ENCODE measurements at places on chromosomes 1 and 21.

DNA sequence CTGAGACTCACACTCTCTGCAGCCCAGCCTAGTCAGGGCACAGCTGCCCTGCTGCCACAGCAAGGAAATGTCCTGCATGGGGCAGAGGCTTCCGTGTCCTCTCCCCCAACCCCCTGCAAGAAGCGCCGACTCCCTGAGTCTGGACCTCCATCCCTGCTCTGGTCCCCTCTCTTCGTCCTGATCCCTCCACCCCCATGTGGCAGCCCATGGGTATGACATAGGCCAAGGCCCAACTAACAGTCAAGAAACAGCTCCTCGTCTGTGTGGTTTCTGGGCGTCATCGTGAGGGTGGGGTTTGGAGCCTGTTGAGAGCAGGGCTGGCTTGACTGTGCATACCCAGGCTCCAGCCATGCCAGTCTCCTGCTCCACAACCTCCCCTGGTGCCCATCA is 19.5 kb downstream of the FAAH start:
- DNase-seq = no peak

- no peak for DNase-seq
Measured at GRCh38 chr1:202685641-202686040, 24.6 kb downstream of the SYT2 start.

DNA sequence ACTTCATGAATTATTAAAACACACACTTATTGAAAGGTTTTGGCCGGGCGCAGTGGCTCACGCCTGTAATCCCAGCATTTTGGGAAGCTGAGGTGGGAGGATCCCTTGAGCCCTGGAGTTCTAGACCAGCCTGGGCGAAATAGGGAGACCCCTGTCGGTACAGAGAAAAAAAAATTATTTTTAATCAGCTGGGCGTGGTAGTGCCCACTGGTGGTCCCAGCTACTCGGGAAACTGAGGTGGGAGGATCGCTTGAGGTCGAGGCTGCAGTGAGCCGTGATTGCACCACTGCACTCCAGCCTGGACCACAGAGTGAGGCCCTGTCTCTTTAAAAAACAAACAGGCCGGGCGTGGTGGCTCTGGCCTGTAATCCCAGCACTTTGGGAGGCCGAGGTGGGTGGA is 1.7 kb downstream of the GABPB2 start:
- no peak for DNase-seq

DNA sequence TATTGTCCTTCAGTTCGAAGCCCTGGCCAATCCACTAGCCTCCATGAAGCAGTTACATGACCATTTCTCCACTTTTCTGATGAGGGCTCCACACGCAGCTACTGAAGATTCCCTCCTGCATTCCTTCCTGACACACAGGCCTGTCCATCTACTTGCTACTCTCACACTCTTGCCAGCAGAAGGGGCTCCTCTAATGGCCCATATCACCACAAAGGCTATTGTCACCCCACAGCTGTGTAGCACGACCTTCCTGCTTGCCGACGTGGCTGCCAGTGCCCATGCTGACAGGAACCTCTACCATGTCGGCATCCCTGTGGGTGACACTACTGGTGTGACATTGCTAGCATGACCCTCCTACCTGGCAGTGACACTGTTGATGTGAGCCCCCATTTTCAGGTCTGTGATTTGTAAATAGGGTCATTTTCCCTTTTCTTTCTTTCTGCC is 1528.6 kb upstream of the TPTE start:
- DNase-seq = no peak

GRCh38 chr1:205709059-205709398 is 28.7 kb upstream of the SLC45A3 start:
- DNase-seq = no peak

GRCh38 chr1:92459871-92460320 is 26.8 kb downstream of the GFI1 start:
- DNase-seq = no peak

All from fibroblast of skin of left quadriceps (primary cell).